Gastroesophageal sphincter (tissue), 4 donors: ENCODE measurements at places on chromosomes 16 and 17. TPM values are rescaled to one million over a fixed set of nuclear protein-coding genes. Genes with fewer than 3 reads are reported as not detected.

Gene SCIMP
- 2.2 TPM for total RNA-seq

- H3K27me3 ChIP-seq = no peaks in the 10 kb centered on the region
- H3K4me3 ChIP-seq = no peak overlapping the region
- no peak for ATAC-seq
- no peaks in the 10 kb centered on the region for H3K36me3 ChIP-seq
- H3K4me1 ChIP-seq = no peaks in the 10 kb centered on the region
Measured at GRCh38 chr16:84359326-84359725, 9.0 kb upstream of the ATP2C2 start.

GRCh38 chr16:75789237-75789636 lies 62.9 kb upstream of the CPHXL start:
- H3K27me3 ChIP-seq = peaks cover 23% of the 10 kb centered on the region
- H3K4me1 ChIP-seq = no peaks in the 10 kb centered on the region
- no peaks in the 10 kb centered on the region for H3K36me3 ChIP-seq
- no peak overlapping the region for H3K4me3 ChIP-seq
- no peak for ATAC-seq
- H3K27ac ChIP-seq = no peak overlapping the region

GRCh38 chr16:50502616-50503011 lies 45.6 kb upstream of the NKD1 start:
- no peaks in the 10 kb centered on the region for H3K36me3 ChIP-seq
- H3K27me3 ChIP-seq = no peaks in the 10 kb centered on the region
- no peak for ATAC-seq
- H3K4me1 ChIP-seq = no peaks in the 10 kb centered on the region

DNA sequence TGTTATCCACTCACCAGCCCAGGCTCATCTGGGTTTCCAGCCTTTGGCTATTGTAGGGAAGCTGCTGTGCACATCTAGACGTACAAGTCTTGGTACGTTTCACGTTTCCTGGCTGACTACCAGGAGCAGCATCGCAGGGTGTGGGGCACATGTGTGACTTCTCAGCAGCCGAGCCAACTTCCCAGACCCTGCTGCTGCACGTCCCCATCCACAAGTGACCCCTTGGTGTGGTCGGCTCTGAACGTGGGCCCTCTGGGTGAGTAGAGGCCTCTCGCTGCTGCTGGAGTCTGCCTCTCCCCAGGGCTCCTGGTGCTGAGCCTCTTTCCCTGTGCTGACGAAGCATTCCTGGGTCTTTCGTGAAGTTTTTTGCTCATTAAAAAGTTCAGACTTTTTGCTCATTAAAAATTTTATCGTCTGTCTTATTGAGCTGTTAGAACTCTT lies 70.2 kb upstream of the ZNF750 start:
- no peaks in the 10 kb centered on the region for H3K4me1 ChIP-seq
- no peak overlapping the region for H3K27ac ChIP-seq
- no peaks in the 10 kb centered on the region for H3K27me3 ChIP-seq
- no peak overlapping the region for H3K4me3 ChIP-seq

GRCh38 chr17:44940768-44941167 lies 6.8 kb downstream of the KIF18B start:
- no peak for ATAC-seq
- H3K36me3 ChIP-seq = no peaks in the 10 kb centered on the region
- no peaks in the 10 kb centered on the region for H3K4me1 ChIP-seq
- H3K27ac ChIP-seq = no peak overlapping the region
- no peak overlapping the region for H3K4me3 ChIP-seq

- no peak for ATAC-seq
- no peak overlapping the region for H3K27ac ChIP-seq
- no peaks in the 10 kb centered on the region for H3K4me1 ChIP-seq
- H3K36me3 ChIP-seq = no peaks in the 10 kb centered on the region
- H3K27me3 ChIP-seq = no peaks in the 10 kb centered on the region
Measured at GRCh38 chr16:65950211-65950610, 416.3 kb upstream of the CDH5 start.

Gene KRTAP2-3
- not detected for total RNA-seq

DNA sequence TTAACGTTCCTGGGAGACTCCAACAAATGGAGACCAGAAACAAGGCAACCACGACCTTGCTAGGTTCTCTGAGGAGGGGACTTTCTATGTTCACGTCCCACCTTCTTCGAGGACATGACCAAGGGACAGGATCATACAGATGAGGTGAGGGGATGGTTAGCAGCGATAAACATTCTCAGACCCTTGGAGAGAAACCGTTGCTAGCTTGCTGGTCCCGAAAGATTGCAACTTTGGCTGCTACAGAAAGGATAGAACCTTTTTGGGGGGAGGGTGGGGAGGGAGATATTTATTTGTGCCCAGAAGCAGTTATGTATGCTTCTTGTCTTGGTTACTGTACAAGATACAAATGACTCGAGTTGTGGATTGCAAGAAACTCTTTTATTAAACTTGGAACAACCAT lies 35.3 kb upstream of the KCNJ2 start:
- H3K4me1 ChIP-seq = peaks cover 10% of the 10 kb centered on the region
- no peak overlapping the region for H3K27ac ChIP-seq
- no peaks in the 10 kb centered on the region for H3K27me3 ChIP-seq
- H3K4me3 ChIP-seq = no peak overlapping the region
- no peaks in the 10 kb centered on the region for H3K36me3 ChIP-seq

Gene TP53TG3F
- total RNA-seq = not detected

DNA sequence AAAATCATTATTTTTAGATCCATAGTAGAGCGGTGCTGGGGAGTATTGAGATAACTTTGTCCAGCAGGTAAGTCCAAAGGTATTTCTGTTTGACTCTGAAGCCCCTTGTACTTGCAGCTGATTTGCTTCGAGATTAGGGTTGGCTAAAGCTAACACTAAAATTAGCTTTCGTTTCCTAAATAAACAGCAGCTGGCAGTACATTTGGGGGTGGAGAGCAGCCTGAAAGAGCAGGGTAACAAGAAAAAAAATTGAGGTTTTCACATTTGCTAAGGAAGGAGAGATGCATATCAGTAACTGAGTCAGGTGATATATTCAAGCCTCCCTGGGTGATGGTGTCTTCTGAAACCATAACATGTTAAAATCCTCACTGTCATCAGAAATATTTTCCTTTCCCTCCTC lies 37.4 kb upstream of the TMC5 start:
- peaks cover 11% of the 10 kb centered on the region for H3K4me1 ChIP-seq
- H3K4me3 ChIP-seq = no peak overlapping the region
- peaks cover 10% of the 10 kb centered on the region for H3K27me3 ChIP-seq
- H3K27ac ChIP-seq = no peak overlapping the region
- ATAC-seq = no peak
- no peaks in the 10 kb centered on the region for H3K36me3 ChIP-seq

Gene KRT15
- 1.2 TPM for total RNA-seq

Gene WDR45B
- total RNA-seq = 76.8 TPM

Gene HOXB4
- 7.4 TPM for total RNA-seq

DNA sequence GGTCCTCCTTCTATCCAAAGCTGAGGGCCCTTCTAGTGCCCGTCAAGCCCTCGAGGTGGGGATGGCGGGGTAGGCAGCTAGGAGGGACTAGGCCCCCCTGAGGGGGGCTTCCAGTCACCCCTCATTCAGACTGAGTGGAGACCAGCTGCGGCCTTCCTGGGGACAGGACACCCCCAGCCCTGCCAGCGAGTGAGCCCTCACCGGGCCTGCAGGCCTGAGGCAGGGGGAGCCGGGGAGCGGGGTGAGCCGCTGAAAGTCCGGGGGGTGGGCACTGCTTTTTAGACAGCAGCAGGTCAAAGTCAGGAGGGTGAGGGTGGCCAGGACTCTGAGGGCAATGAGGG lies 8.7 kb upstream of the KREMEN2 start:
- peaks cover 64% of the 10 kb centered on the region for H3K27me3 ChIP-seq
- H3K4me1 ChIP-seq = no peaks in the 10 kb centered on the region
- no peak overlapping the region for H3K27ac ChIP-seq
- no peak for ATAC-seq
- peaks cover 2% of the 10 kb centered on the region for H3K36me3 ChIP-seq

Gene WDR81
- 44.1 TPM for total RNA-seq

Gene C16orf46
- total RNA-seq = 0.42 TPM

- H3K4me1 ChIP-seq = peaks cover 6% of the 10 kb centered on the region
- H3K36me3 ChIP-seq = no peaks in the 10 kb centered on the region
- no peak within 1 kb of the TSS for H3K4me3 ChIP-seq
- ATAC-seq = no peak
- H3K27ac ChIP-seq = peak within 1 kb of the TSS; percentile 69
- H3K27me3 ChIP-seq = peaks cover 39% of the 10 kb centered on the region
Measured at GRCh38 chr16:31527734-31528274, at the start of gene AHSP. Gene AHSP, plus strand, starts transcription at chr16:31527900. Its CDS starts 240 bp downstream, at chr16:31528140.

- no peak overlapping the region for H3K27ac ChIP-seq
- peaks cover 18% of the 10 kb centered on the region for H3K4me1 ChIP-seq
- no peaks in the 10 kb centered on the region for H3K27me3 ChIP-seq
- no peaks in the 10 kb centered on the region for H3K36me3 ChIP-seq
- no peak overlapping the region for H3K4me3 ChIP-seq
Measured at GRCh38 chr17:50659179-50659578, 24.5 kb downstream of the ABCC3 start.

GRCh38 chr17:15384142-15384787 lies 42.9 kb upstream of the TEKT3 start:
- no peaks in the 10 kb centered on the region for H3K4me1 ChIP-seq
- H3K27me3 ChIP-seq = no peaks in the 10 kb centered on the region
- peak overlapping the region; percentile 29 for H3K4me3 ChIP-seq
- peak; percentile 86 for ATAC-seq
- H3K27ac ChIP-seq = peak overlapping the region; percentile 72
- no peaks in the 10 kb centered on the region for H3K36me3 ChIP-seq

Gene SHISA6
- 1.4 TPM for total RNA-seq

DNA sequence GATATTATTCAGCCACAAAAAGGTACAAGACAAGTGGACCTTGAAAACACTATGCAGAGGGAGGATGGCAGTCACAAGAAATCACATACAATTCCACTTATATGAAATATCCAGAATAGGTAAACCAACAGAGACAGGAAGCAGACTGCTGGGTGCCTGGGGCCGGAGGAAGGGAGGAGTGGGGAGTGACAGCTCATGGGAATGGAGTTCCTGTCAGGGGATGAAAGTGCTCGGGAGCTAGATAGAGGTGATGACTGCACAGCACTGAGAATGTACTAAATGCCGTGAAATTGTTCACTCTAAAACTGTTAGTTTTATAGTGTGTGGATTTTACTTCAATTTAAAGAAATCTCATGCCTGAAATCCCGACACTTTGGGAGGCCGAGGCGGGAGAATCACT lies 74.2 kb upstream of the MED9 start:
- no peaks in the 10 kb centered on the region for H3K4me1 ChIP-seq
- no peak overlapping the region for H3K4me3 ChIP-seq
- no peaks in the 10 kb centered on the region for H3K36me3 ChIP-seq
- no peak for ATAC-seq
- no peak overlapping the region for H3K27ac ChIP-seq

DNA sequence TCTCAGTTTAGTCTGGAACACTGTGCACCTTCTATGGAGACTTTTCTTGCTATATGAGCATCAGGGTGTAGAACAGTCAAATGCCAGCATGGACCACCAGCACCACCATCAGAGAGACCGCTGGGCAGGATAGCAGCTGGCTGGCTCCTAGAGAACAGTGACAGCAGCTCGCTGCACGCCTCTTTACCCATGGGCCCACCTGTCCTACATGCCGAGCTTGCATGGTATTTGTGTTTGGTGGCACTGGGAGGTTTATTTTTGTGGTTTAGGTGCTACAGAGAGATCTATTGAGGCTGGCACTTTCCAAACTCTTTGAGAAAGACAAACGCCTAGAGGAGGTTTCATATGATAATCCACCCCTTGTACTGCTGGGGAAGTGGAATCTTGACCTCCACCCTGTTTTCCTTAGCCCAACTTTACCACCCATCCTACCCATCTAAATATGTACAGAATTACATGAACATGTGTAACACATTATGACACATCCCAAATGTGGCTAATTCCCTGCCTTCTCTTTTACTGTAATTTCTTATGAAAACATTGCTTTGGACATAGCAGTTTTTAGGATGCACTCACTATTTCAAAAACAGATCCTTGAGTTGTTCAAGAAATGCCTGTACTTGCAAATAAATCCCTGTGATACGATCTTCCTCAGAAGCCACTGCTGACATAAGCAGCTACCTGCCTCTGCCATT lies 46.3 kb downstream of the COG7 start:
- no peak overlapping the region for H3K4me3 ChIP-seq
- no peaks in the 10 kb centered on the region for H3K4me1 ChIP-seq
- no peak overlapping the region for H3K27ac ChIP-seq
- H3K36me3 ChIP-seq = no peaks in the 10 kb centered on the region

DNA sequence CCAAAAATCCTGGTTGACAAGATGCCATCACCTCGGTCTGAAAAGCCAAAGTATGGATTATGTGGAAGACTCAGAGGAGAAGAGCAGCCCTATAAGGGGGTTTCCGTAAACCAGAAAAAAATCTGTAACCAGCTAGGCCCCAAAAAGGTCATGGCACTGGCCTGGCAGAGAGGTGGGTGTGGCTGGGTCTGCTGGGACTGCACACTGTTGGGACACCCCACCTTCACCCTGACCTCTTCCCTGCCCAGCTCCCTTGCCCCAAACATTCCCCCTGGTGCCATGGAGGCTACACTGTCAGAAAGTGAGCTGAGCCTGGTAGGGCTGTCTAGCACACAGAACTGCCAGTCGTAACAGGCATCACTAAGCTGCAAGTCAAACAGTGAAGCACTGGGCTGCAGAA lies 6.5 kb downstream of the SLC47A2 start:
- no peak for ATAC-seq
- no peak overlapping the region for H3K4me3 ChIP-seq
- H3K36me3 ChIP-seq = no peaks in the 10 kb centered on the region
- no peak overlapping the region for H3K27ac ChIP-seq
- H3K4me1 ChIP-seq = no peaks in the 10 kb centered on the region

Gene ARL5C
- total RNA-seq = not detected

Gene ANKFN1
- 0.13 TPM for total RNA-seq

DNA sequence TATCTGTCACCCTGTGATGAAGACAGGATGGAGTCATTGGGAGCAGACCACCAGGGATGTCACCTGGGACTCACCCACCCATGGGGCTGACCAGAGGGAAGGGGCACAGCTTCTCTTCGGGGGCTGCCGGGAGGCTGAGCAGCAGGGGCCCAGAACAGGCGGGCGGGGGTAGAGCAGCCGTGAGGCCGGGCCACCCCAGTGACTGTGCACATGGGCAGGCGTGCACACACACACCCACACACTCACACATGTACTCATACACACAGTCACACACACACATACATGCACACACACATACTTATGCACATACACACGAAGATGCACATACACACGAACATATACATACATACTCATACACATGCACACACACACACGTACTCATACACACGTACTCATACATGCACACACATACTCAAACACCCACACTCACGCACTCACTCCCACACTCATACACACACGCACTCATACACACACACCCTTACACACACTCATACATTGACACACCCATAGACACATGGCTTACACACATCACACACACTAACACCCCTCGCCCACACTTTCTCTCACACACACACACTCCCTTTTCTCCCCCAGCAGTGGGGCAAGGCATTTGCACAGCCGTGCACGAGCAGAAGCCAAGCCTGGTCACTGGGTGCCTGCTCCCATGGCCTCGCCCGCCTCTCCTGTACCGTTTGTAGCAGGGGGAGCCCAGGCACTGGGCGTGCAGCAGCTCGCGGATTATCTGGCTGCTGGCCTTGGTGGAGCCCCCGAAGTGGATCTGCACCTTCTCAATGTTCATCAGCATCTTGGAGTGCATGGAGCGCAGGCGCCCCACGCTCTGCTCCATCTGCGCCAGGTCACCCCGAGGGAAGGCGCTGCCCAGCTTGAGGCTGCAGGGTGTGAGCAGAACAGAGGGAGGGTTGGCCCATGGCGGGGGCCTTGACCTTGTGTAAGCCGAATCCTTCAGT lies 12.4 kb downstream of the UBALD2 start:
- H3K27ac ChIP-seq = no peak overlapping the region
- H3K36me3 ChIP-seq = no peaks in the 10 kb centered on the region
- H3K27me3 ChIP-seq = no peaks in the 10 kb centered on the region
- no peaks in the 10 kb centered on the region for H3K4me1 ChIP-seq
- no peak for ATAC-seq
- no peak overlapping the region for H3K4me3 ChIP-seq
